CD4-positive, alpha-beta T cell treated with Interleukin-6 for 4 hours (primary cell): ENCODE measurements at places on chromosomes 12 and 14.

- no peak for DNase-seq
Measured at GRCh38 chr12:12986775-12987331, 13.2 kb downstream of the HEBP1 start.

GRCh38 chr12:104577581-104577981, 120.8 kb downstream of the CHST11 start:
- no peak for DNase-seq

- DNase-seq = no peak
Measured at GRCh38 chr12:62712681-62713573, 222.0 kb downstream of the PPM1H start.

GRCh38 chr14:92770484-92770883, 22.1 kb upstream of the LGMN start:
- no peak for DNase-seq

DNA sequence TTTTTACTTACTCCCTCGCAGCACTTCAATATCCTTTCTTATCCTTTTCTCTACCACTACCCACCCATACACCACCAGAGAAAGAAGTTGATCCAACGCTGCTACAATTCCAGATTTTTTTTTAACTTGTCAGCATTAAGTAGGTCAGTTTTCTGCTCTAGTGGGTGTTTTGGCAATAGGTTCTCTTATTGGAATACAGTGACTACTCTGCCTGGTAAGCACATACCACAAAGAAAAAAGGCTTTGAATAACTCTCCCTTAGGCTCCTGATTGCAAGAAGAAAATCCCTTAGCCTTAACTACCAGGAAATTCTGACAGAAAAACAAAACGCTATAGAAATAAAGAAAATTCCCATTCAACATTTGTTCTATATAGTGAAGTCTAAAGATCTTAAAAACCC, 72.0 kb downstream of the NUMB start:
- no peak for DNase-seq
